ENCODE measurements at places on chromosomes 4 and X.

- DNase-seq = no peak
These were observed 25.6 kb downstream of the PPP2R2C start for GRCh38 chr4:6446538-6447451.

GRCh38 chr4:163878336-163879121, 384.0 kb downstream of the TMA16 start:
- DNase-seq = no peak

DNA sequence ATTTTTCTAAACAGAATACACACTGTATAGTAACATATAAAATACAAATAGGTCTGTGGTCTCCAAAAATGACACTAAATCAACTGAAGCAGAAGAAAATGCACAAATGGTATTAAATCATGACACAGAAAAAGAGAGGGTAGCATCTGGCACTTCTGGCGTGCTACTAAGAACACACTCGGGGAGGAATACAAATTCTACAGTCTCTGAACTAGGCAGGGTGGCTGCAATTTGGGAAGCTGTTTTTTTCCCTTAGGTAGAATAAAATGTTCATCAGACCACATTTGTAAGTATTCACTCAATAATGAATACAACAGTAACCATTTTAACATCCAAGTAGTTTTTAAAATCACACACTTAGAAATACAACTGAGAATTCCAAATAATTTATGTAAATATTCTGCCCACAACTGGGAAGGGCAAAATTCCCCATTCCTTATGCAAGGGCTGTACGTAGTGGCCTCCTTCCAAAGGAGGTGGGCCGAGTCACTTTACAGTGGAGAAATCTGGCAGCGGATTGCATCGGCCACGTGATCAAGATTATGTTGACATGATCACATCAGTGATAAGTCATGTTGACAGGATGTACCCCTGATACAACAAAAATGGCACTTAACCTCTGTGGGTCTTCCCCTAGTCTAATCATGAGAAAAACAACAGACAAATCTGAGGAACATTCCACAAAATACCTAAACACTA, 101.1 kb downstream of the TSPAN5 start:
- DNase-seq = no peak

GRCh38 chr4:139214039-139214534, 37.1 kb upstream of the ELF2 start:
- DNase-seq = no peak

DNA sequence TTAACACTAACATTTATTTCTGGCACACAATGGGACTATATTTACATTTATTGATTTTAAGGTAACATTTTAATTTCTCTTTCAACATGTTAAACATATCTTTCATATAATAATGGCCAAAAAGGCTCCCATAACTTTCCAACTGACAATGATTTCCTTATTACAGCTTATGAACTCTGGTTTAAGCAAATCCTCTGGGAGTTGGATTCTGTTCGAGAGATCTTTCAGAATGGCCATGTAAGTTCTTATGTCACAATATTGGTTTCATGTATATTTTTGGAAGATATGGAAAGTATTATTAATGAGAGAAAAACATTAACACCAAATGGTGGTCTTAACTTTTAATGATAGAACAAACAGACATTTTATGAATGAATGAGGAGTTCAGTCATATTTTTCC, 4.1 kb downstream of the TDO2 start:
- no peak for DNase-seq

GRCh38 chr4:38672074-38672396, 8.0 kb downstream of the KLF3 start:
- peak; percentile 50 for DNase-seq

- no peak for DNase-seq
These were observed 37.6 kb downstream of the DCLK2 start for GRCh38 chr4:150115851-150116250.

All from small intestine (tissue), 16 donors.